ENCODE measurements at places on chromosomes 11 and 22. TPM values are rescaled to one million over a fixed set of nuclear protein-coding genes. Genes with fewer than 3 reads are reported as not detected.

Gene TPBGL
- polyA plus RNA-seq, result 0.13 TPM

Gene SMC1B
- 0.53 TPM for polyA plus RNA-seq

Gene UPK3A
- 0.22 TPM for polyA plus RNA-seq

Gene MRGPRE
- not detected for polyA plus RNA-seq

Gene GAB2
- 26.1 TPM for polyA plus RNA-seq

Gene SLCO2B1
- polyA plus RNA-seq, result 10.3 TPM

Gene PIM3
- 14.5 TPM for polyA plus RNA-seq

Gene IFITM10
- polyA plus RNA-seq, result 0.47 TPM

Gene PGGHG
- 25.1 TPM for polyA plus RNA-seq

Gene PHOX2A
- not detected for polyA plus RNA-seq

Gene RAB39A
- polyA plus RNA-seq, result 0.92 TPM

Gene CELSR1
- polyA plus RNA-seq, result 22.5 TPM

Gene MAP6
- 12.5 TPM for polyA plus RNA-seq

Gene ACER3
- 16.2 TPM for polyA plus RNA-seq

Gene ANO5
- 5.4 TPM for polyA plus RNA-seq

Gene MS4A2
- not detected for polyA plus RNA-seq

Gene FGF4
- not detected for polyA plus RNA-seq

Gene MS4A6A
- 17.8 TPM for polyA plus RNA-seq

Gene CDC42EP2
- 7.8 TPM for polyA plus RNA-seq

Gene ELMOD1
- 0.33 TPM for polyA plus RNA-seq

Gene AGBL2
- 8.6 TPM for polyA plus RNA-seq

Gene MAJIN
- polyA plus RNA-seq, result 0.92 TPM

Gene MYEOV
- 4.2 TPM for polyA plus RNA-seq
